Skin of body (tissue), 3 donors: ENCODE measurements at places on chromosomes 5 and 9. TPM values are rescaled to one million over a fixed set of nuclear protein-coding genes. Genes with fewer than 3 reads are reported as not detected.

DNA sequence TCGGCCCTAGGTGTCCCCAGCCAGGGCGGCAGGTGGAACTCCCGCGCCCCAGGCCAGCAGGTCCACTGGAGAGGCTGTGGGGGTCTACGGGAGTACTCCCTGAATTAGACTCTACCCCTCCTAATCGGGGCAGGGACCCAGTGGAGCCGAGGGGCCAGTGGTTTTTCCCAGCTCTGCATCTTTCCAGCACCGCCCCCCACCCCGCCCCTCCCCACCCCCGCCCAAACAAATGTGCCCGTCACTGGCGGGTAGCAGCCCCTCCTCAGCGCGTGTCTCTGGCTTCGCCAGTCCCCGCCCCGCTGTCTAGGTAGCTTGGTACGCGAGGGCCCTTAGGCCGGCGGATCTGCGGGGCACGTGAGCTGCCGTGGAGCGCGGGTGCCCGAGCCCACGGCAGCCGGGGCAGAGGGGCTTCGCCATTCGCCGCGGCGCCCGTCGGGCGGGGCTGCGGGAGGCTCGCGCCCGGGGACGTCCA, 7.0 kb downstream of the UNC5A start:
- no peak for DNase-seq

DNA sequence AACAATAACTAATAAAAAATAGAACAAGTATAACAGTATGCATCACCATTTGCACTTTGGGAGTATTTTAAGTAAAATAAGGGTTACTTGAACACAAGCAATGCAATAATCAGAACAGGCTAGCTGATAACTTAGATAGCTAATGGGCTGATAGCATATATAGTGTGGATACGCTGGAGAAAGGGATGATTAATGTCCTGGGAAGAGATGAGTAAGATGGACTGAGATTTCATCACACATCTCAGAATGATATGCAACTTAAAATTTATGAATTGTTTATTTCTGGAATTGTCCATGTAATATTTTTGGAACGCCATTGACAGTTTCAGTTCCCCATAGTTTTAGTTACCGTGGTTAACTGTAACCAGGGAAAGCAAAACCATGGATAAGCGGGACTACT, 173.6 kb downstream of the ISL1 start:
- DNase-seq: no peak

DNA sequence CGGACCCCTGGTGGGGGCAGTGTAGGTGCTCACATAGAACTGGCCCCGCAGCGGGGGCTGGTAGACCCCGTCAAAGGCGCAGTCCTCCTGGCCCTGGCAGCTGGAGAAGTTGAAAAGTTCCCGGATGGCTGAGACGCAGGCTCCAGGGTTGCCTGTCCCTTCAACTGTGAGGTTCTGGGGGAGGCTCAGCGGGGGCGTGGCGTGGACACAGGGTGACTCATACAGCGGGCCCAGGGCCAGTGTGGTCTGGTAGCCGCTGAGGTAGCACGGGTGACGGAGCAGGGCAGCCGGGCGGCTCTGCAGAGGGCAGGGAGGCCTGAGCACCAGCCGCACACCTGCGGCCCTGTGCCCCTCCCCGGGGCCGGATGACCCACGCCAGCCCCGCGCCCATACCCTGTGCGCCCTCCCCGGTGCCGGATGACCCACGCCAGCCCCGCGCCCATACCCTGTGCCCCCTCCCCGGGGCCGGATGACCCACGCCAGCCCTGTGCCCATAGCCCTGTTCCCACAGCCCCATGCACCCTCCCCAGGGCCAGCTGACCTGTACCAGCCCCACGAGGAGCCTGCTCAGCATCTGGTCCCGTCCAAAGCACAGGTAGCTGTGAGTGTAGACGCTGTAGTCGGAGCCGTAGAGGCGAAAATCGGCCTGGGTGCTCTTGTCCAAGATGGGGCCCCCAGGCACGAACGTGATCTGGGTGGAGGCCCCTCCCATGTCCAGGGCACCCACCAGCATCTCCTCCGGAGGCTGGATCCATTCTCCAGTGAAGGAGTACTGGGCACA, 5.0 kb downstream of the ENTPD8 start:
- no peak for DNase-seq

DNA sequence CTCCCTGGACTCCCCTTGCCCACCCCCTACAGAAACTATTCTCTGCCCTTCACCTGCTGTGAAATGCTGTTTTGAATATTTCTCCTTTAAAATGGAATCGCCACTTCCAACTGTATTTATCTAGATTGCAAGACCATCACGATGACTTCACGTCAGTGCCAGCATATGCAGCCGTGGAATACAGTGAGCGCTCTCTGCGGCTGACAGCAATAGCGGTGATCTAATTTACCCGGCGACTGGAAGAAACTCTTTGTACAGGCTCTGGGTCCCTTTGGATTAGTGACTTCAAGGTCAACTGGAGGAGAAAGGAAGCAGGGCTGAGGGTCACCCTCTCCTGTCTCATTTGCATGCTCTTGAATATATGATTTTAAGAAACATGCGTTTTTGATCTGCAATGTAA, 192.0 kb downstream of the IRX1 start:
- DNase-seq: peak; percentile 3

The CARD9 gene
- total RNA-seq: 3.0 TPM

The ST6GALNAC4 gene
- total RNA-seq: 8.9 TPM

GRCh38 chr9:114968671-114969070, 38.3 kb upstream of the TNFSF8 start:
- no peak for DNase-seq

GRCh38 chr5:45110399-45110798, 301.7 kb downstream of the MRPS30 start:
- DNase-seq: no peak

DNA sequence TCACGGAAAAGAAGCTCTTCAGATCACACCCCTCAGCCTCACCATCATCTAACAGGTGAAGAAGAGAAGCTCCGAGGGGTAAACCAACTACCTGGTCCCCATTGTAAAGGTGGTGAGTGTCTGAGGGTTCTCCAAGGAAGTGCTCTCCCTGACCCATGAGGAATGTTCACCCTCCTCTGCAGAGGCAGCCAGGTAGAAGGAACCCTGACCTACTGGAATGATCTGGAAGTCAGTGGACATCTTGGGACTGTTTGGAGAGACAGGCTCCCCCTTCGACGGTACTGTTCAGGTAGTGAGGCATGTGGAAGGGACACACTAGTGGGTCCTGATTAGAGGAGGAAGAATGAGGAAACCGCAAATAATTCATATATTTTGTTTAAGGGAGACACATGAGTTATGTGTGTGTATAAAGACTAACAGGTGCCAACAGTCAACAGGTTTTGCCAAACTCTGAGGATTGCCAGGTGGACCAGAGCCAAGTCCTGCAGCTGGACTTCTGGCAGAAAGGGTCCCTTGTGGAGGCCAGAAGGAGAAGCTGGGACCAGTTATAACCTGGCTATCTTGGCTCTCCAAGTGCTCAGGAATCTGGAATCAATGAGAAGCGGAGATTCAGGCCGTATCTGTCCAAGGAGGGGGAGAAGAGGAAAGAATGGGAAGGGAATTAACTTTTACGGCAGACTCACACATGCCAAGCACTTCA, 3.0 kb upstream of the ZBTB34 start:
- DNase-seq: no peak

DNA sequence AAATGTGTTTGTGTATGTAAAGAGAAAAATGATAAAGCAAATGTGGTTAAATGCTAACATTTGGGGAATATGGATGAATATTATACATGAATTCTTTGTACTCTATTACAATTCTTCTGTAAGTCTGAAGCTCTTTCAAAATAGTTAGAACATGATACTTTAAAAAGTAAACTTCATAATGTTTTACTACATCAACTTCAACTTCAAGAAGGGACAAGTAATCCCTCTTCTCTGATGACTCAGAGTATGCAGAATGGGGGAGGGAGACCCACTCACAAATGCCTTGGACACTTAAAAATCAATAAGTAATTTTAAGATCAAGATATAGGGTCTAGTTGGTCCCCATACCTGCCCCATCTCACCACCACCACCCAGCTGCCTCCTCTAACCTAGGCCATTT, 162.4 kb downstream of the ESM1 start:
- DNase-seq: no peak

DNA sequence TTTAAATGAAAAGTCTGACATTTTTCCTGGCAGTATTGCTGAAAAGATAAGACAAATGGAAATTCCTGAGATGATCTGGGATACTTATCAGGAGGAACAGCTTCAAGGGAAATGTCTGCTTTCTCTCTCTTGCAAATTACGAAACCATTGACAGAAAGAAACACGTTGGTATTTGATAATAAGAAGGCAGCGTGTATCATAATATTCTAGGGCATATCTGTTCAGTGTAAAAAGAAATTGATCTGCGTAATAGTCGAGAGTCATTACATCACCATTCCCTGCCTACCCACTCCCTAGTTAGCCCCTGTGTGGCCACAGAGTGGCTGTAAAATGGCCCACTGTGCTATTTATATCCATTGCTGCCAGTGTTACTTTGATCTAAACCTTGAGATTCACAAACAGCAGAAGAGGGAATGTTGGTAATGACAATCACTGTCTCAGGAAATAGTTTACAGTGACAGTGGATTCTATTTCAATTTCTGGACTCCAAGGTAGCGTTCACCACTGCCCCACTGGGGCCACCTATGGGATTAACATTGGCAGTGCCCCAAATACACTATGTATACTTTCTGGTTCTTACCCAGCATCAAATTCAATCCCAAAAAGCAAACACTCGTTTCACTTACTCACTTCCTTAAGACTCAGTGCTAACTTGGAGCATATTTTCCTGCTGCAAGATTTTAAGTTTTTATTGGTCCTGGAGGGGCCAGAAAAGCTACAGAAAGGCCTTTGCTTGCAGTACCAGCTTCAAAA, 133.4 kb upstream of the GAS1 start:
- no peak for DNase-seq

The GLRX gene
- 15.5 TPM for total RNA-seq

DNA sequence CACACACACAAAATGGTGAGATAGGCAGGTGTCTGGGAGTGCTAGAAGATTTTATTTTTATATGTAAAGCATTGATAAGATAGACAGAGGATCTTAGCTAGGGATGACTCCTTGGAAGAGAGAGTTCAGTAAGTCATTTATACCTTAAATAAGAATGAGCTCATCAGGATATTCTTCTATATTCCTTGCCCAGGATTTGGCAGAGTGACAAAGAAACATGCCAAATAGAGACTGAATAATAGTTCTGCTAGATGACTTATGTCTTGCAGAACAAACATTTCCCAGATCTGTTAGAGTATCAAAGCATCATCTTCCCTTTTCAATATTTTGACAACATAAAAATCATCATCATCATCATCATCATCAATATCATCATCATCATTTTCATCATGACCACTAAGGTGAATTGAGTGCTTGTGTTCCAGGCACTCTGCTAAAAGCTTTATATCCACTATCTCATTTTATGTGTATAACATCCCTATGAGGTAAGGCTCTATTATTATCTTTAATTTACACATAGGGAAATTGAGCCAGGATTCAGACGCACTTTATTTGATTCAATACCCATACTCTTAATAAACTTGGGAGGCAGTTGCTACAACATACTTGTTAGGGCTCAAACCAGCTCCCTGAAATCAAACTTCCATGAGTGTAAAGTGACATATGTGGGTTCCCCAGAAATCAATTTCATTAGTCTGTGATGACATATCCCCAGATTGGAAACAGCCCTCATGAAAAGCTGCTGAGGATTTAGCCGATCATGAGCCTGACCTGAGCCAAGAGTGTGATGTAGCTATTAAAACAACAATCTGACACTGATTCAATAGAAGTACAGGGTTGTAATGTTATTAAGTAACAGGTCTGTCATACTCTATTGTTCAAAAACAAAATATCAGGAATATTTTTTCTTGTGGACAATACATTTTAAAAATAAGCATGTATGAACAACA, 176.3 kb upstream of the SEMA6A start:
- peak; percentile 50 for DNase-seq

The TESK1 gene
- total RNA-seq: 10.5 TPM

GRCh38 chr9:81855538-81855937, 72.7 kb upstream of the SPATA31D4 start:
- DNase-seq: no peak

- no peak for DNase-seq
These were observed 134.7 kb upstream of the SV2C start for GRCh38 chr5:75948438-75948837.

DNA sequence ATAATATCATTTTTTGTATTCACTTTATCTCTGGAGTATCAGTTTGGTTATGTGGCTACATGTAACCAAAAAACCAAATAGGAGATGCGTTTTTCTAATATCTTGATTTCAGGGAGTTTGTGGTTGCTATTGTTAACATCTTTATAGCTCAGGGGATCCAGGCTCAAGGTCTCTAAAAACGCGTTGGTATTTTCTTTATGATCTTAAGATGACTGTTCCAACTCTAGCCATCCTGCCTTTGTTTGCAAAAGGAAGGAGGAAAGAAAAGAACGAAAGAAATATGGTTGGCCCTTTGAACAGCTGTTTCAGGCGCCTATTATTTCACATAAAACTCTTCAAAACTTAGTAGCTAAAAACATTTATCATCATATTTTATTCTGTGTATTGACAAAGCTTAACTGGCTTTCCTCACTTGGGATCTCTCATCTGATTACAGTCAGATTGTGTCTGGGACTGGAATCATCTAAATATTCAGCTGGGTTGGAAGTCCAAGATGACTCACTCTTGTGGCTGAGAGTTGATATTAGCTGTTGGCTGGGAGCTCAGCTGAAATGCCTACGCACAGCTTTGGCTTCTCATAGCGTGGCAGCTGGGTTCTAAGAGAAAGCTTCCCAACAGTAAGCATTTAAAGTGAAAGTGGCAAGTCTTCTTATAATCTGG, 60.1 kb downstream of the FAM174A start:
- no peak for DNase-seq

- DNase-seq: no peak
These were observed 284.1 kb downstream of the HCN1 start for GRCh38 chr5:45411971-45412612.

DNA sequence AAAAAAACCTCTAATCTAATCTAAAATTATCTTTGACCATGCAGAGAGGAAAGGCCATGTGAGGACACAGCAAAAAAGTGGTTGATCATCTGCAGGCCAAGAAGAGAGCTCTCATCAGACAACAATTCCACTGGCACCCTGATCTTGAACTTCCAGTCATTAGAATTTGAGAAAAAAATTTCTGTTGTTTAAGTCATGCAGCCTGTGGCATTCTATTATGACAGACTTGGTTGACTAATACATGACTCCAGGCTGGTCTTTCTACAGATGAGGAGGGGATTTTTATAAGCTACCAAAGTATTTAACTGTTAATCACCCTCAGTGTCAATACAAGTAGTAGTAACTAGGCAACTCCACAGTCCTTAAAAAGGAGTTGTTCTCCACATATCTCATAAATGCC, 358.5 kb upstream of the RGMB start:
- DNase-seq: no peak

GRCh38 chr5:116370149-116370548, 204.5 kb downstream of the SEMA6A start:
- no peak for DNase-seq
